H1 (cell line): ENCODE measurements at places on chromosomes 7 and 10.

DNA sequence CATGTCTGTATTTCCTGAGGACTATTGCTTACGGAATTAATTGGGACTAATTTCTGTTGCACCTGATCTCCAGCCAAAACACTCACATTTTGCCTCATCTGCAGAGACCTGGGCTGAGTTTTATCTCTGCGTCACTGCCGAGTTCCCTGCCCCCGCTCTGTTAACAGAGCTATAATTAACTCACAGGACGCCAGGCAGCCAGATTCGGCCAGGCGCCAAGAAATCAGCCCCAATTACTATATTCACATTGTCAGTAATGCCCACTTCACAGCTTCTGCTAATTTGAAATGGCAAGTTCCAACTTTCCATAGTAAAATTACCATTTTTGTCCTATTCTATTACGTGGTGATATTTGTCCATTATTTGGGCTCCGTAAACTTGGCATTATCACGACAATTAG lies 130.5 kb downstream of the CUX1 start:
- no peak for DNase-seq

- no peak for DNase-seq
Measured at GRCh38 chr10:110513949-110514348, 16.2 kb downstream of the DUSP5 start.

DNA sequence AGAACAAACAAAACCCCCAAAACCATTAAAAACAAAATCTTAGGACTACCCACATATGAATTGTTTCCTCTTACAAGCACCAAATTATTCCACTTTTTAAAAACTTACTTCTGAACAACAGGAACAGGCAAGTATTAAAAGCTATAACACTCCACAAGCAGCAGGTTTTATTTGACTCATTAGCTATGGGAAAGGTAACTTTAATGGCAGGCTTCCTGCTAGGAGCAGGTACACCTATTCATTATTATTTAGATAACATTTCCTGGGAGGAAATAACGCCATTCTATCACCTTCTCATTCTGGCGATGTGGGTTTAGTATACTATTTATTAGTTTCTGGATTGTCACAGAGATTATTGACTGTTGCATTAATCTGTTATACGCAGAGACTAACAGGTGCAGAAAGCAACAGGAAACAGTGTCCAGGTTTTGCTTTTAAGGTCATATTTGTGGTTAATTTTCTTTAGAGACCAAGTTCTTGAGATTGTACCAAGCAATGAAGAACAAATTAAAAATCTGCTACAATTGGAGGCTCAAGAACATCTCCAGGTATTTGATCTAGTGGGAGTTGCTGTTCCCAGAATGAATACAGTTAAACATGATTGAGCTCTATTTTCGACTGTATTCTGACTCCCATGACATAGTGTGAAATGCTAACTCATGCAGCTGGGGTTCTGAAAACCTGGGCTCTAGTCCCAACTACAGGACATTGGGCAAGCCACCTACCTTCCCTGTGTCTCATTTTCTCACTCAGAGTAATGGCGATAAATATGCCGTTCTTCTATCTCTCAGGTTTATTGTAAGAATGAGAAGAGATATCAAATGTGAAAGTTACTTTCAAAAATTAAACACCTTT lies 2.0 kb downstream of the CPA2 start:
- no peak for DNase-seq

DNA sequence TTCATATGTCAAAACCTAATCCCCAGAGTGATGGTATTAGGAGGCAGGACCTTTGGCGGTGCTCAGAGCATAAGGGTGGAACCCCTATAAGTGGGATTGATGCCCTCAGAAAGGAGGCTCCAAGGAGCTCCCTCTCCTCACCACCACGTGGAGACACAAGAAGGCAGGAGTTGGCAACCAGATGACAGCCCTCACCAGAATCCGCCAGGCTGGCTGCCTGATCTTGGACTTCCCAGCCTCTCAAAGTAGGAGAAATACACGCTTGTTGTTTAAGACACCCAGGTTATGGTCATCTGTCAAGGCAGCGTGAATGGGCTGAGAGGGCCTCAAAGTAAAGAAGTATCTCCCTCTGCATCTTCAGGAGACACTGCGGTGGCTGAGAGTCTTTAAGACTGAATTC lies 187.7 kb downstream of the TNS3 start:
- no peak for DNase-seq

DNA sequence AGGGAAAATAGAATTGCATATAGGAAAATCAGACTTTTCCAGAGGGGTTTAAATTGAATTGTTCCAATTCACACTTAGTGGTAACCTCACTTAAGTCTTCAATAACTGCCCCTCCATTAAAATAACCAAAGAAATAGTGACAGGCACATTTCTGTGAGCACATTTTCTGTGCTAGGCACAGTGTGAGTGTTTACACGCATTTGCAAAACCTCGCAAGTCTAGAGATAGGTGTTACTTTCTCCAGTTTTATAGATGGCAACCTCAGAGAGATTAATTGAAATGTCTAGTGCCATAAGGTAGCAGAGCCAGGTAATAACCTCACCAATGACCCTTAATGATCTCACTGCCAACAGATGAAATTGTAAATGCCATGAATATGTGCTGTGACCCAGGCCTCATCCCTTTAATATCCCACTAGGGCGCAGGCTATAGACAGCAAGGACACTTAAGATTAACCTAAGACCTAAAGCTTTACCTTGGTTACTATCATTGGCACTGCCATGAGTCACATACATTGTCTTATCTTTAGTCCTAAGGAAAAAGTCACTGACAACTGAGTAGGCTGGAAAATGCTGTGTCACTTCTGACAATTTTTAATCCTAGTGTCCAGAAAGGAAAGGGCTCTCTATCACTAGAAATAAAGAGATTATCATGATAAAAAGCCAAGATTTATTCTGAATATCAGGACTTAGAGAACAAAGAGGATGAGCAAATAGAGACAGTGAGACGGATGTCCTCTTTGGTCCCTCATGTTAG lies 187.8 kb downstream of the PPP1R17 start:
- no peak for DNase-seq

- DNase-seq: no peak
Measured at GRCh38 chr7:44110719-44111635, 6.8 kb downstream of the AEBP1 start.

- no peak for DNase-seq
Measured at GRCh38 chr10:71573562-71574518, 145.7 kb downstream of the C10orf105 start.

GRCh38 chr10:10520491-10521385 lies 496.9 kb upstream of the CELF2 start:
- DNase-seq: no peak

DNA sequence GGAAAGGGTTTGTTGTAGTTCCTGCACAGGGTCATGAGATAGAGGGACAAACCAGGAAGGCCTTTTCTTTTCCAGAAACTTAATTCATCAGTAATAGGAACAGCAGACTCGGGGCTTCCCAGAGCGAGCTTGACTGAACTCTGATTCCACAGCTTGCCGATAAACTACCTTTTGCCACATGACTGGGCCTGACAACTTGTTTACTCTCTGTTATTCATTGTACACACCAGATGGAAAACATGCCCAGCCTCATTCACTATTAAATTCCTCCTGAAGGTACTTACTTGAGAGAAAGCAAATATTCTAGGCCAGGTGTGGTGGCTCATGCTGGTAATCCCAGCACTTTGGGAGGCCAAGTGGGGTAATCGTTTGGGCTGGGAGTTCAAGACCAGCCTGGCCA lies 77.1 kb upstream of the FGFR2 start:
- DNase-seq: no peak

GRCh38 chr10:96655461-96656197 lies 64.7 kb downstream of the PIK3AP1 start:
- no peak for DNase-seq

DNA sequence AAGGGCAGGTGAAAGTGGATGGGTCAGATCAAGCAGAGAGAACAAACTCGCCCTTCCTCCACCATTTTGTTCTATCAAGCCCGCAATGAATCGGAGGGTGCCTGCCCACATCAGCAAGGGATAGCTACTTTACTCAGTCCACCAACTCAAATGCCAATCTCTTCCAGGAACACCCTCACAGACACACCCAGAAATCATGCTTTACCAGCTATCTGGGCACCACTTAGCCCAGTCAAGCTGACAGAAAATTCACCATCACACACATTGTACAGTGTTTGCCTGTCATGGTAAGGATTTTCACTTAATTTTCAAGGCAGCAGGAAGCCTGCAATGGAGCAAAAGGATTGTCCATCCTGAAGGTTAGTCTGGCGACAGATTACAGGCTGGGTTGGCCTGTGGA lies 75.2 kb downstream of the FAM107B start:
- no peak for DNase-seq

- no peak for DNase-seq
Measured at GRCh38 chr7:114048386-114049235, 129.8 kb upstream of the PPP1R3A start.

DNA sequence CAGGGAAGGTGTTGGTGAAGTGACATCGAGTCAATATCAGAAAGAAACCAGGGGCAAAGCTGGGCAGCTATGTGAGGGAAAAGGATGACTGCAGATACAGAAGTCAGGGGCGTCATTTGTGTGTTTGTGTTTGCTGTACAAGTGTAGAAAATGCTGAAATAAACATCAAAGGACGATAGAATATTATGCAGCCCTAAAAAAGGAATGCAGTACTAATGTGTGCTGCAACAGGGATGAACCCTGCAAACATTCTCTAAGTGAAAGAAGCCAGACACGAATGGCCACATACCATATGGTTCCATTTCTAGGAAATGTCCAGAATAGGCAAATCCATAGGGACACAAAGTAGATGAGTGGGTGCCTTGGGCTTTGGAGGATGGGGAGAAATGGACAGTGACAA lies 133.9 kb downstream of the PRPF18 start:
- no peak for DNase-seq

- no peak for DNase-seq
Measured at GRCh38 chr10:102605712-102606111, 38.6 kb upstream of the TRIM8 start.

DNA sequence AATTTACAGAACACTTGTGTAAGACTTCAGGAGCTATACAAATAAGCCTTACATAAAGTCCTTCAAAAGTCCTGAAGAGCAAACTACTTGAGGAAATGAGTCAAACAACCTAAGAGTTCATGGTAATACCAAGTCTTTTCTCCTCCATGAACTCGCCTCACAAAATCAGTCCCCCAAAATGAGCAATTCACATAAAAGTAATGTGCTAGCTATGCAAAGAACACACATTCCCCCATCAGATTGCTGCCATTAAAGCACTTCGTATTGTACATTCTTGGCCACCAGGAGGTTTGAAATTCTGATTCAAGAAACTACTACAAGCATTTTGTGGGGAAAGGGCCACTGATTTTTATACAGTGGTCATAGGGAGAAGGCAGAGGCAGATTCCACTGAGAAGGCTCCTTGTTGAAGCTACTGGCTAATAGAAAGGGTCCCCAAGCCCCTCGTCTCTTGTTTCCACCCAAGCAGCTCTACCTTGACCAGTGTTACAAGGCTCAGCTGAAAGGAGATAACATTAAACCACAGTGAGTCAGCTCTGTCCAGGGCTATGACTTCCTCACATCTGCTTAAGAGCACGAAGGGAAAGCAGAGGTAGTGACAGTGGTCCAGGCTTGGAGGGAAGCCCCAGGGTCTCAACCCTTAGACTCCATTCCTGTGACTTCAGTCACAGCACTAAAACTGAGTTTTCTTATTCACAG lies 115.2 kb upstream of the CDK1 start:
- no peak for DNase-seq

DNA sequence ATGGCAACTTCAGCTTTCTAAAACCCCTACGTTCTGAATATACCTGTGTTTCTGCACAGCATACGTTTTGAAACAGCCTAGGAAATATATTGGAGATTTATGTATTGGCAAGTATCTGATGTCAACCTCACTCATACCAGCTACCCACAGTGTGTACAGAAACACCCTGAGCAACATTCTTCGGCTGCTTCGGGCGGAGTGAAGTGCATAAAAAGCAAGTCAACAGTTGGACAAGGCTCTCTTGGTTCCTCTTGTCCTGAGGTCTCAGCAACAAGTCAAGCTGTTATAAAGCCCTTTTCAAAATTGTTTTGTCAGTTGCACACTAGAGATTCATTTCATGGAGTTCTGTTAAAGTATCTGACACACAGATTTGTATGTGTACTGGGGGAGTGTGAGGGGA lies 40.0 kb upstream of the PAPSS2 start:
- no peak for DNase-seq

DNA sequence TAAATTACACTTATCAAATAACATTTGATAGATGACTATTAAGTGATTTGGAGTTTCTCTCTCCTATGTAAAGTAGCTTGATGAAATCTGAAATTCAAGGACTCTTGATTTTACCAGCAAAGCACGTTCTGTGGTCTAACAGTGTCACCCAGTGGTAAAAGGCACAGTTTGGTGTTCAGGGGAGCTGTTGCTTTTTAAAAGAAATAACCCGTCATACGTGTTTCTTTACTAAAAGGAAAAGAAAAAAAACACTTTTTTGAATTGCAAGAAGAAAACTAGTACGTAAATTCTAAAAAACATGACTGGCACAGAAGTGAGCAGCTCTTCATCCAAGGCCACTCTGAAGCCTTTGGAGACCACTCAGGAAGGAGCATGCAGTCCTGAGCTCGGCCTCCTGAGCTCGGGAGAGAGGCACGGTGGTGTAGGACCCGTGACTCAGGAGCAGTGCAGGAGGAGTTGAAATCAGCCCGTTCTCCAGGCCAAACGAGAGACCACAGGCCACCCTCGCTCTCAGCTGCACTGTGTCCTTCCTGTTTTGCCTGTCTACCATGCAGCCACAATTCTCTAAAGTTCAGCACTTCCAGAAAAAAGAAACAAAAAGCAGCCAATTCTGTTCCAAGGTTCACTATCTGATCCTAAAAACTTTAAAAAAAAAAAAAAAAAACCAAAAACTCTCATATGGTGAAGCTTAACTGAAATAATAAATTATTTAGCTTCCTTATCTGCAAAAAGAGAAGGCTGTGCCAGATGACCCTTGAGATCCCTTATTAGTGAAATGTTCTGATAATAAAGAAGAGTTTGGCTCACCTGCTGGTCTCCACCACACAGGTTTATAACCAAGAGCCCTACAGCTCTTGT lies 212.6 kb upstream of the FRMD4A start:
- no peak for DNase-seq

DNA sequence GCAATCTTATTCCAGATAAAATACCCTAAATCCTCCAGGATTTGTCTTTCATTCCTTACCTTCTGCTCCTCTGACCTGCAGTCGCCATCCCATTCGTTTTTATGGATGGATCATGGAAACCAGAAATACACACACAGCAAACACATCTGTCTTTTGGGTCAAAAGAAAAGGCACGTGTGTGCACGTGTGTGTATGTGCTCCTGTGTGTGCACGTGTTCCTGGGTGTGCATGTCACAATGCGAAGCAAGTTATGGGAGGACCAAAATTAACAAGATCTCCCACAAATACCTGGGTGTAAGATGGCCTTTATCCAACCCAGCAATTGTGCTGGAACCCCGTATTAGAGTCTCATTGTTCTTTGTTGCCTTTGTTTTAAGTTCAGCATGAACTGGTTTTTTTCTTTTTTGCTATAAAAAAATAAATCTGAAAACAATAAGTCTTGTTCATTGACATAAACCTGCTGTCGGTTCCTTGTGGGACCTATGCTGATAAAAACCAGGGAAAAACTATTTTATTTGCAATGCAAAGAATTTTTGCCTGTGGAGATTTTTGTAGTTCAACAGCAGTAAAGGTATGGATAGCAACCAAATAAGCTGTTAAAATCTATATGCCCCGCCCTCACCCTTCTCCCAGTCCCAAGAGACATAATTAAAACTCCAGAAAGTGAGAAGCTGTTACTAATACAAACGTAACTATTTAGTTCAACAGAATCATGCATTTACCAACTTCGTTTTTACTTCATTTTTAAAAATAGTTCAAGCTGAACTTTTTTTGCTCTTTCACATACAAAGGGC lies 229.6 kb downstream of the CREB5 start:
- DNase-seq: no peak
